ENCODE measurements at places on chromosomes 16 and 17. TPM values are rescaled to one million over a fixed set of nuclear protein-coding genes. Genes with fewer than 3 reads are reported as not detected.

GRCh38 chr17:46986366-46986765 is 7.3 kb upstream of the RPRML start:
- no peak for DNase-seq
- no peak overlapping the region for H3K4me3 ChIP-seq
- H3K27ac ChIP-seq, result no peak overlapping the region
- H3K4me1 ChIP-seq, result no peaks in the 10 kb centered on the region
- H3K36me3 ChIP-seq, result no peaks in the 10 kb centered on the region

TEKT5 gene
- total RNA-seq, result not detected

DNA sequence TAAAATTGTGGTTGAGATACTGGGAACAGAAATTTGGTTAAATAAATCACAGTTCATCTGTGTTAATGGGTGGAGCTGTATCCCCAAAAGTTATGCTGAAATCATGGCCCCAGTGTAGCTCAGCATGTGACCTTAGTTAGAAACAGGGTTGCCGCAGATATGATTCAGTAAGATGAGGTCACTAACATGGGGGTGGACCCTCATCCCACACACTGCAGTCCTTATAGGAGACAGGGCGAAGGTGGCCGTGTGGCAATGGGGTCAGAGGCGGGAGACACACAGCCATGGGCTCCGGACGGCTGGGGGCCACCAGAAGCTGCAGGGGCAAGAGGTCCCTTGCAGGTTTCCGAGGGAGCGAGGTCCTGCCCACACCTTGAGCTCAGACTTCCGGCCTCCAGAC is 10.7 kb downstream of the GALNS start:
- no peak overlapping the region for H3K27ac ChIP-seq
- H3K36me3 ChIP-seq, result no peaks in the 10 kb centered on the region

ARL5C gene
- not detected for total RNA-seq

DNA sequence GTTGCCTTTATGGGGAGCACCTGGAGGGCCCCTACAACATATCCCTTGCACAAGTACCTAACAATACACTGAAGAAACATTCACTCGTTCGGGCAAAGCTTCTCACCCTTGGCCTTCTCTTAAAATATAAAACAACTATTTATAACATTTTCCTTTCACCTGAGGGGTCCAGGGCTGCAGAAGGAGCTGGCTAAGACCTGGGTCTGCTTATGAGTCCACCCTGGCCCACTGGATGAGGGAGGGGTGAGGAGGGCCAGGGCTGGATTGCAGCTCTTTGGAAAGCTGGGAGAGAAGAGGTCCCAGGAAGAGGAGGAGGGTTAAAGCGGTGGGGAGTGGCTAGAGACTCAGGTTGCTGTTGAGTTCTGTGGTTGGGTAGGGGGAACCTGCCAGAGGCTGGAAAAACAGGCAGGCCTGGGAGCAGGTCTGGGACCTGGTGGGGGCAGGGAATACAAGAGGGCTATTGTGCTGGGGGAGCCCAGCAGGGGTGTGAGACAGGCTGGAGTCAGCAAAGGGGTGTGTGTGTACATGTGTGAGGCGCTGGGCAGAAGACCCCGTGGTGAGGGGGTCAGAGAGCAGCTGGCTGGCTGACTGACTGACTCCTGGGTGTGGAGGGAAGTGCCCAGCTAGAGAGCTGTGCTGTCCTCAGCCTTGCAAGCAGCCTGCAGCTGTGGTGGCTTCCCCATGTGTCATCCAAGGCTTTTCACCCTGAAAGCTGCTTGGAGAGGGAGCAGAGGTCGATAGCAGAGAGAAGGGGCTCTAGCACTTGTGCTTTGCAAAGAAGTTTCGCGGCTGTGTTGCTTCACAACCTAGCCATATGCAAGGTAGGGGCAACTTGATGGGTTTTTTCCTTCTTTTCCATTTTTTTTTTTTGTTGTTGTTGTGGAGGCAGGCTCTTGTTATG is 10.2 kb upstream of the MRC2 start:
- H3K27ac ChIP-seq, result no peak overlapping the region
- no peaks in the 10 kb centered on the region for H3K27me3 ChIP-seq
- no peak overlapping the region for H3K4me3 ChIP-seq
- peaks cover 3% of the 10 kb centered on the region for H3K36me3 ChIP-seq

DNA sequence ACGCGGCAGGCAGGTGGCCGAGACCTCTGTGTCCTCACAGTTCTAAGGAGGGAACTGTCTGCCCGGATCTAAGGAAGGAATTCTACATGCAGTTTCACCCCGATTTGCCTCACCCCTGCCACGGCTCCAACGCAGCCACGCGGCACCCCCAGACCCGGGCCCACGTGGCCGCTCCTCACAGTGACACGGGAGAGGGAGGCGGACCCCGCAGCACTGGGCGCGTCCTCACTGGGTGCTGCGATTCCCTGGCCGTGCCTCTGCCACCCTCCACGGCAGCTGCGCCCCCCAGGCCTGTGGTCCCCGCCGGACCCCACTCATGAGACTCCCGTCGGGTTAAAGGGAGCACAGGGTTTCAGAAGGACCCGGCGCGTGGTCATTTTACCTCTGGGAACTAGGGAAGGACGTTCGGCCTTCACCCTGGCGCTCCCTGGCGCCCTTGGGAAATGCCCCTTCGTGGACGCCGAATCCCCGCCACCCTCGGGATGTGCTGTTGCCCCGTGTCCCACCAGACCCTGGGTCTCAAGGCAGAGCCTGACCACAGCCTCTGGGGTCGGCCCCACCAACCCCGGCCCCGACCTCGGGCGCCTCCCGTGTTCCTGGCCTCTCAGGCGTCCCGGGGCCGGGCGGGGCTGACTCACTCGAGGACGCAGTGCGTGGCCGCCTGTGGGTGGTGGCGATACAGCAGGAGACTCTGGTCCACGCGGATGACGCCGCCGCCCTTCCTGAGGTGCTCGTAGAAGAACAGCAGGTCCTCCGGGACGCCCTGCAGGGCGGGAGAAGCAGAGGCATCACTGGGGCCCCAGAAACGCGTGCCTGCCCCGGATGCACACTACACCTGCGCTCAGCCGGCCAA is 118.8 kb upstream of the METRNL start:
- no peak overlapping the region for H3K27ac ChIP-seq
- no peak overlapping the region for H3K4me3 ChIP-seq
- H3K27me3 ChIP-seq, result no peaks in the 10 kb centered on the region
- H3K4me1 ChIP-seq, result peaks cover 9% of the 10 kb centered on the region
- no peaks in the 10 kb centered on the region for H3K36me3 ChIP-seq
- no peak for DNase-seq

- peak overlapping the region; percentile 66 for H3K4me3 ChIP-seq
- H3K36me3 ChIP-seq, result no peaks in the 10 kb centered on the region
- DNase-seq, result peak; percentile 44
- H3K27ac ChIP-seq, result no peak overlapping the region
- H3K4me1 ChIP-seq, result peaks cover 8% of the 10 kb centered on the region
Observed at GRCh38 chr17:38352245-38353085, 821 bp downstream of the SOCS7 start.

GRCh38 chr17:66359351-66359750 is 56.9 kb downstream of the PRKCA start:
- no peak overlapping the region for H3K4me3 ChIP-seq
- no peak for DNase-seq
- H3K27ac ChIP-seq, result no peak overlapping the region

PPP1R27 gene
- total RNA-seq, result not detected

NATD1 gene
- total RNA-seq, result 7.2 TPM

GRCh38 chr17:48148854-48149786 is 41.6 kb downstream of the SNX11 start:
- no peaks in the 10 kb centered on the region for H3K4me1 ChIP-seq
- H3K4me3 ChIP-seq, result no peak overlapping the region
- H3K27ac ChIP-seq, result no peak overlapping the region
- no peak for DNase-seq

DNA sequence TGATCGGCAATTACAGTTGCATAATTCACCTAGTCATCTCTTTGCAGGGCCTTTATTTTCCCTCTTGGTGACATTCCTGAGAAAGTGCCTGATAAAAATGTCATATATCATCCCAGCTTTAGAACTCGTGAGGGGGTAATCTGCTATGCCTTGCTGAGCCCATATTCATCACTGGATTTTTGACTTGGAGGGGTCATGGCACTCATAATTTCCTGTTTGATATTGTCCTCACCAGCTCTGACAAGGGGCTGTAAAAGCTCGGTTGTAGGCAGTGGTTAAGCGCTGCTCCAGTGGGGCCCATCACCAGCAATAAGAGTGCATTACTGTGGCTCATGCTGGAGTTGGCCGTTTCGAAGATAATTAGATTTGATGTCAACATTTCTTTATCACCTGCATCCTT is 227.3 kb downstream of the IRX3 start:
- no peak overlapping the region for H3K4me3 ChIP-seq
- no peak for DNase-seq
- peaks cover 5% of the 10 kb centered on the region for H3K4me1 ChIP-seq

GRCh38 chr16:50697881-50698767 is 4.7 kb downstream of the NOD2 start:
- H3K36me3 ChIP-seq, result no peaks in the 10 kb centered on the region
- no peak overlapping the region for H3K4me3 ChIP-seq
- H3K27ac ChIP-seq, result no peak overlapping the region
- peak; percentile 39 for DNase-seq
- no peaks in the 10 kb centered on the region for H3K4me1 ChIP-seq

- H3K4me3 ChIP-seq, result no peak overlapping the region
- H3K36me3 ChIP-seq, result no peaks in the 10 kb centered on the region
- H3K4me1 ChIP-seq, result no peaks in the 10 kb centered on the region
- no peak overlapping the region for H3K27ac ChIP-seq
- H3K27me3 ChIP-seq, result no peaks in the 10 kb centered on the region
Observed at GRCh38 chr17:8585911-8586310, 44.6 kb downstream of the MYH10 start.
